ENCODE measurements at places on chromosomes 7 and 10.

- DNase-seq, result no peak
Observed at GRCh38 chr7:149281508-149282330, 19.7 kb downstream of the ZNF783 start.

DNA sequence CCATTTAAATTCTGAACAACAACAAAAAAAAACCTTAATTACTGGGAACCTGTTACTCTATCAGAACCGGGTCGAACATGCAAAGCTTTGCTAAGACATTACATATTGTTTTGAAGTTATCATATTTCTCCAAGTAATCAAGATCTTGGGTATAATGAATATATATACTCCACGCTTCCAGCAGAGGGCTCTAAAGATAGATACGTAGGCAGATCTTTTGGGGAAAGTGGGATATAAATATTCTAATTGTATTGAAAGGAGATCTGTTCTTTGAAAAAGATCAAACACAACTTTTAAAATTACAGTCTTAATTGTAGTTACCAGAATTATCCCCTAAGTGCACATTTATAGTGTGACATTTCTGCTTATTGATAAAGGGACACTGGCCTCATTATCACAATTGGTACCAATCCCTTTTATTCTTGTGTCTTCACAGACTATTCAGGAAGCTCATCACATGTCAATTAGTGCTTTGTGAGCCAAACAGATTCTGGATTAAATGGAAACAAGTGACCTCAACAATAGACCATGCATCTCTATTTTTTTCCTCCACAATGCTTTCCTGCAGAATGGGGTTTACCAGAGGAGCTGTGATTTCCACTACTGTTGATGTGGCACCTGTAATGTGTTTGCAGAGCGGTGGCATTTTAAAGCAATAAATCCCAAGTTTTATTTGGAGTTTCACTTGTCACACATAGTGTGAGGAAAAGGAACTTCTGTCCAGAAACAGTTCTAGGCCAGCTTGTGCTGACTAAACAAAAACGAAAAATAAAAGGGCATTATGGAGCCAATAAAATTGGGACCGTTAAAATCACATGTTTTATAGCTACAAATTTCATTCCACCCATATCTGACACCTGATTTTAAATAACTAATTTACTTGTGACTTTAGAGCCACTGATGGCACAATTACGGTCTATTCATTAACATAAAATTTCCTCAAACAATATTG lies 122.4 kb downstream of the CTTNBP2 start:
- DNase-seq, result no peak

GRCh38 chr10:120683454-120683853 lies 167.7 kb upstream of the WDR11 start:
- DNase-seq, result no peak

- no peak for DNase-seq
Observed at GRCh38 chr7:52261057-52261456, 774.4 kb upstream of the POM121L12 start.

DNA sequence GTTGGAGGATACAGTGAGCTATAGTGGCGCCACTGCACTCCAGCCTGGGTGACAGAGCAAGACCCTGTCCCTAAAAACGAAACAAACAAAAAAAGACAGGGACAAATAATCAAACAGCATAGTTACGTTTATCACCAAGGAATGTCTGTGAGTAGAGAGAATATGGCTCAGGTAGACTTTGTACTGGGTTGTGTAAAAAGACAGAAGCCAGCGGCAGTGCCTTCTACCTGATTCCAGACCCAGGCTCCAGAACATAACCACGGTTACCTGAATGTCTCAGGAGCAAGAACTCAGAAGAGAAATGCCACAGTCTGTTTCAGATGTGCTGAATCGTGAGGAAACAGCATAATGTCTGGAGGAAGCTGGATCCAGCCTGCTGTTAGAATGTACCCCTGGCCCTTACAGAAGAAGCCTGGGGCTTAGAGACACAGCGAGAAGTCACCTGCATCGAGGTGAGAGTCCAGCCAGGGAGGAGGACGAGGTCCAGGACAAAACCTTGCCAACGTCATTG lies 60.9 kb upstream of the KAT6B start:
- DNase-seq, result no peak

GRCh38 chr10:8617792-8618191 lies 563.3 kb downstream of the GATA3 start:
- DNase-seq, result no peak

DNA sequence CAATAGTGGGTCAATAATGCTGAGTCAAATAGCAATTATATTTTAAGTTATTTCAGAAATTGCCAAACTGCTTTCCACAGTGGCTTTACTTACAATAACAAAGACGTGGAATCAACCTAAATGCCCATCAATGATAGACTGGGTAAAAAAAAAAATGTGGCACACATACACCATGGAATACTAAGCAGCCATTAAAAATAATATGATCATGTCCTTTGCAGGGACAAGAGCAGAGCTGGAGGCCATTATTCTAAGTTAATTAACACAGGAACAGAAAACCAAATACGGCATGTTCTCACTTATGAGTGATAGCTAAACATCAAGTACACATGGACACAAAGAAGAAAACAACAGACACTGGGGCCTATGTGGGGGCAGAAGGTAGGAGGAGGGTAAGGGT lies 15.0 kb upstream of the CYP3A4 start:
- no peak for DNase-seq

DNA sequence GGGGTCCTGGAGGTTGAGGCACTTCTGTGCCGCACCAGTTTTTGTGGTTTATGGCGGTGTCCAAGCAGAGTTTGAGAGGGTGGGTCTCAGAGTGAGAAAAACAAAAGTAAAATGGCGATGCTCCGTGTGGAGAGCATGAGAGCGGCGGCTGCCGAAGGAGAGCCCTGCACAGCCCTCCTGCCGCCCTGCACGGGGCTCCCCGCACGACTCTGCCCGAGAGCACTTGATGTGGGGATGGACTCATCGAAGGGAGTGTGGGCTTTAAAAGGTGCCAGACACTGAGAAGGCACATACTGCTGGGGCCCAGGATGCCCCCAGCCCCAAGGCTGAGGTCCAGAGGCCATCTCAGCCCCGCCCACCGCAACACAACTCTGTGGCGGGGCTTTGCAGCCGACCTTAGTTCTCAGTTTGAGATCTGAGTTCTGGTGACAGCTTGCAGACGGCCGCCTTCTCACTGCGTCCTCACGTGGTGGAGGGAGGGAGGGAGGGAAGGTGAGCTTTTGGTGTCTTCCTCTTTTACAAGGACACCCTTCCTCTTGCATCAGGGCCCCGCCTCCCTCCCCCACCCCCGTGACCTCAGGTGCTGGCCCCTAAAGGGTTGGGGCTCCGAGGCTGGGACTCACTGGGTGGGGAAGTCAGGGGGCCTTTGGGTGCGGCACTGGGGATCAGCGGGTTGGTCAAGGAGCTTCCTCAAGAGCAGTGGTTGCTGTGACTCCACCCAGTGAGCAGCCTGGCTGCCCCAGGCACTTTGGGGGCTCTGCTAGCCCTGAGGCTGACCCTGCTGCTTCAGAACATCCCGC lies 69.1 kb downstream of the NKX6-2 start:
- no peak for DNase-seq

GRCh38 chr7:90857603-90858002 lies 261.5 kb downstream of the CDK14 start:
- no peak for DNase-seq

- no peak for DNase-seq
Observed at GRCh38 chr7:114334989-114335388, 79.6 kb upstream of the FOXP2 start.

GRCh38 chr10:29239569-29240472 lies 49.0 kb upstream of the LYZL1 start:
- no peak for DNase-seq
